ENCODE measurements at places on chromosomes 3 and 15.

DNA sequence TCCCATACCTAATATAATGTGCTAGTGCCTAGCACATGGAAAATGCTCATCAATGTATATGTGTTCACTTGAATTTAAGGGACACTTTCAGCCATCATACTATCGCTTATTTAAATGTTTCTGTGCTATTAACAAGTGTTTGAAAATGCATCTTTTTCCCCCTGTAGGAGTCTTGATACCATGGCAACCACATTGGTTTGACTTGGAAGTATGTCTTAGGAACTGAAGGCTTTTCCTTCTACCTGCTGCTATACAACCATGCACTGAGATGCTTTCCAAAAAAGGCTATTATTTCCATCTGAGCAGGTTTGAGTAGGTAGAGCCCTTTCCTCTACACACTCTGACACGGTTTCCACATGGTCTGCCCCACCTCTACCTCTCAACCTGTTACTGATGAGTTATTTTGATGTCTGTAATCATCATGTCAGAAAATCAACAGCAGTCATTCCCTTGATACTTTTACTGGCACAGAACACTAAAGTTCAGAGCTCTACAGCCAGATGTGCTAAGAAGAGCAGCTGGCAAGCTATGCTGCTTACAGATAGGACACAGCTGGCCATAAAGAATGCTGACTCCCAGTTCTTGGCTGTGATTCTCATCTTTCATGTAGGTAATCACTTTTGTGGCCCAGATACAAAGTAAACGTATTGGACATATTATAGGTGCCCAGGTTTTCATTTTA, 59.3 kb downstream of the RYR3 start:
- DNase-seq, result no peak

GRCh38 chr3:146277953-146278631, 27.2 kb upstream of the PLSCR4 start:
- no peak for DNase-seq

- DNase-seq, result peak; percentile 92
Observed at GRCh38 chr3:112074616-112075497, 11.3 kb upstream of the C3orf52 start.

- DNase-seq, result peak; percentile 57
Observed at GRCh38 chr3:53485675-53486403, 8.6 kb upstream of the CACNA1D start.

GRCh38 chr3:197750396-197750831, 731 bp downstream of the FYTTD1 start:
- peak; percentile 67 for DNase-seq

GRCh38 chr3:72912532-72912931, 24.7 kb downstream of the GXYLT2 start:
- DNase-seq, result no peak

DNA sequence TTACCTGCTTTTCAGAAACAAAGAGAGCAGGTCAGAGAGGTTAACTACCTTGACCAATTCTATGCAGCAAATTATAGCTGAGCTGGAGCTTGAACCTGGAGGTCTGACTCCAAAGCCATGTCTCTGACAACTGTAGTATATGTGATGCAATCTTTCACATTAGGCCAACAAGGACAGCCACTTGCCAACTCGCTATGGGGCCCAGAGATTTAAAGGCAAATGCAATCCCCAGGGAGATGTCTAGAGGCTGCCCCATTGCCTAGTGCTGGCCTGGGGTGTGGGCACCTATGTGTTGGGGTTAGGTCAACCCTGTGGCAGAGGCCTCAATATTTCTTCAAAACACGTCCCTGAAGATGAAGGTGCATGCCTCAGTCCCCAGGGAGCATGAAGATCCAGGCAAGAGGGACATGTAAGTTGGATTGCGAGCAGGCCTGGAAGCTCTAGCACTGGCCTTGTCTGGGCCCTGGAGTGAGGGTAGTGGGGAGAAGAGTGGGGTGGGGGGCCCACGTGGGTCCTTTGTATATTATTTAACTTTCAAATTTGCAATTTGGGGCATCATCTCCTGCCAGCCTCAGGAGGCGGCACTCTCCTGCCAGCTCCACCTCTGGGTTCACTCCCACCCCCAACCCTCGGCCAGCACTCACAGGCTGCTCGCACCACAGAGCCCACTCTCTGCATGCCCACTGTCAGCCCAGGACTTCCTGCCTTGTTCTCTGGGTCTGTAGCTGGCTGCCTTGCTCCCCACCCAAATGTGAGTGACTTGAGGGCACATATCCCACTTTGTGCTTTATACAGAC, 64.3 kb downstream of the SLC12A8 start:
- DNase-seq, result no peak

DNA sequence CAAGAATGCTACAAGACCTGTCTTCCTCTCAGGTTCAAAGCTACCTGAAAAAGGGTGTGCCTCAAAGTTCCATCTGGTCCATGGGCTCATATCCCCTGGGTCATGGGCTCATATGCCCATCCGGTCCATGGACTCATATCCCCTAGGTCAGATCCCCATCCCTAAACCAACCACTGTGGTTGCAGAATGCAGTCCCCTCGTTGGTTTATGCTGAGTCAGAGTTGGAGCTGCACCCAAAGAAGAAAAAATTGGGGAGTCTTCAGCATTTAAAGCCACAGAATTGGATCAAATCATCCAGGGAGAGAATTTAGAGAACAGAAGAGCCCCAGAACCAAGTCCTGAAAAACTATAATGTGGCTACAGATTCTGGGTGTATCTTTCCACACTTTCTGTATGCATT, 71.5 kb upstream of the IL12A start:
- DNase-seq, result no peak

DNA sequence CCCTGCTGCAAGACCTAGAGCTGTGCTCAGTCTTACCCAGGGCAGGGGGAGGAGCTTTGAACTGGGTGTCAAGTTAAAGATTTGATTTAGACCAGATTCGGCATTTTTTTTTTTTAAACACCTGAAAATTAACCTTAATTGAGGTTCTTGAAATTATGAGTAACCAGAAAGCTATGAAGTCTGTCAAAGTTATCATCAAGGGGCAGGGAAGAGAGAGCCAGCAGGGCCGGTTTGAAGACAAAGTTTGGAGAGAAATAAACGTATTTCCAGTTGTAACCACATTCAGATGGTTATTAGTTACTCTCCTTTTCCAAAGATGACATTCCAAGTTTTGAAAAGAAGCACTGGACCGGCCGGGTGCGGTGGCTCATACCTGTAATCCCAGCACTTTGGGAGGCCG, 12.0 kb downstream of the TMEM266 start:
- no peak for DNase-seq

GRCh38 chr3:49723296-49723627, 489 bp downstream of the GMPPB start:
- peak; percentile 79 for DNase-seq

GRCh38 chr15:84878504-84878903, 6.0 kb upstream of the SLC28A1 start:
- peak; percentile 66 for DNase-seq

- DNase-seq, result no peak
Observed at GRCh38 chr3:31668242-31668641, 135.5 kb downstream of the STT3B start.

GRCh38 chr15:69795601-69796000, 302.1 kb downstream of the TLE3 start:
- no peak for DNase-seq

GRCh38 chr3:25493246-25493645, 65.2 kb downstream of the RARB start:
- DNase-seq, result no peak

GRCh38 chr3:122858373-122858772, 63.5 kb downstream of the SLC49A4 start:
- DNase-seq, result peak; percentile 13

GRCh38 chr3:158672215-158673176, at the start of gene LXN:
Gene LXN (minus strand): TSS chr3:158672648. CDS start chr3:158672478, 170 bp downstream.
- DNase-seq, result peak; percentile 20

DNA sequence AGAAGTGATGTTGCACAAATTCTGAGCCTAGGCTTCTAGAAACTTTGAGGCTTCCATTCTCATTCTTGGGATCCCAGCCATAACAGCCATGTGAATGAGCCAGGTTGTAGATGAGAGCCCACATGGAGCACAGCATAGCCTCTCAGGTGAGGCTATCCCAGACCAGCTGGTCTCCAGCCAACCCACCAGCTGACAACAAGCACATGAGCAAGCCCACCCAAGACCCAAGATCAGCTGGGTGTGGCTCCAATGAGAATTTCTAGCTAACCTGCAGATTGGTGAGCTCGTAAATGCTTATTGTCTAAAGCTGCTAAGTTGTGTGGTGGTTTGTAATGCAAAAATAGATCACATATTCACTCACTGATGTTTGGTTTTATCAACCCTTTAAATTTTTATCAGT, 14.4 kb downstream of the KY start:
- DNase-seq, result no peak

- no peak for DNase-seq
Observed at GRCh38 chr15:92395098-92395635, 1.5 kb downstream of the ST8SIA2 start.

DNA sequence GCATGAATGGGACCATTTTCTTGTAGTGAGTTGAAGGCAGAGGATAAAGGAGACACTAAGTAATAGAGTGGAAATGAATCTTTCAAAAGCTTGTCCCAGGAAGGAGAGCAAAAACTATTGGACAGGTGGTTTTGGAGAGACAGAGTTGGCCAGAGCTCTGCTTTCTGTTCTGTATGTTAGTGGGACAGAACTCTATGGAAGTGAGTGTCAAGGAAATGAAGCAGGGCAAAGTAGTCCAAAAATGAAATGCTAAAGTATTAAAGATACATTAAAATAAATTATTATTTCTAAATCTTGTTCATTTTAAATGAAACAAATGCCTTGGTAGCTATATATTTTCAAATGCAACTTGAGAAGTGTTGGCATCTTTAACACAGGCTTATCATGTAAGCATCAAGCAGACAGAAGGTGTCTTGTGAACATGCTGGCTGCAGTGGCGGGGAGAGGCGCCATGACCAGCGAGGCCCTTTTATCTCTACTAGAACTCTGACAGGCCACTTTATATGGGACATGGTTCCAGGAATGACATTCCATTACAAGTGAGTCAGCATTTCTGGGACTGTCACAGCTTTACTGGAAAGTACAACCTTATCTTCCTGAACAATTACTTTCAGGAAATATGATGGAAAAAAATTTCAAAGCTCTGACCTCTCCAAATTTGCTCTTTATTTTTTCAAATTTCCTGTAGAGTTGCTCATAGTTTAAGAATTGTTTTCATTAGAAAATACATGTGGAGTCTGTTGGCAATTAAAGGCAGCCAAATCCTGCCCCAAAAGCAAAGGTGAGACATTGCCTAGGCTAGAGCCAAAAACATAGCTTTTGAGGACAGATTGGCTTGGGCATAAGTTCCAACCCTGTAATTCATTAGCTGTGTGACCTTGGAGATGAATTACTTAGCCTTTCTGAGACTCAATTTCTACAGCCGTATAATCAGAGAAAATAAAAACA, 106.5 kb downstream of the ECT2 start:
- DNase-seq, result peak; percentile 28

DNA sequence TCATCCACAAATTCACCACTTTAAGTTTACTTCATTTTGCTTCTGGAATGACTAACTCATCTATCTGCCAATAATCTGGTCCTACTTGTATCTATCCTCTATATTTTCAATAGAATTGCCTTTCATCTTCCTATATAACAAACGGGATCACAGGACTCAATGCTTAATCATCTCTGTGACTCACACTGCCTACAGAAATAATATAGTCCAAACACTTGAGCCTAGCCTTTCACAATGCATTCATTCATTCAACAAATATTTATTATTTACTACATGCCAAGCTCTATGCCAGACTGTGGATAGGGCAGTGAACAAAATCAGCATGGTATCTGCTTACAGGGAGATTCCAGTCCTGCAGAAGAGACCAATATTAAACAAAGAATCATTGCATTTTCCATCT, 16.6 kb upstream of the AGTR1 start:
- peak; percentile 91 for DNase-seq

GRCh38 chr15:41810651-41811431, 17.1 kb upstream of the JMJD7 start:
- no peak for DNase-seq

- DNase-seq, result no peak
Observed at GRCh38 chr3:20344400-20344959, 158.5 kb upstream of the SGO1 start.

GRCh38 chr3:113535898-113536297, 3.5 kb downstream of the SIDT1 start:
- peak; percentile 8 for DNase-seq

GRCh38 chr3:196688349-196688748, 23.7 kb downstream of the CEP19 start:
- DNase-seq, result no peak

DNA sequence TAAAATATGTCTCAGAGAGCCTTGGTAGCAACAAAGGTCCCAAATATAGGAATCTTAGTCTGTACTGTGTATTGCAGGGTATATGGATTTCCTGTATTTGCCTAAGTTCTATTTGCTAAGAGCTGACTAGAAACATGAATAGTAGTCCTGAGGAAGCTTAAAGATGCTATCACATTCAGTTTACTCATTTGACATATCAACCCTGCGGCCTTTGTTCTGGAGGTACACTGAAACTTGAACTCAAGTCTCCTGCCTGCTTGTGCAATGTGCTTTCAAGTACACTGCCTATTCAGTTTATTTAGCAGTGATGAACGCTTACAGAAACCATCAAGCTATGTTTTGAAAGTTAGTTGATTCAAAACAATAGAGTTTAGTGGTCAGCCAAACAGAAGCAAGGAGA, 21.1 kb downstream of the IL1RAP start:
- DNase-seq, result no peak

- DNase-seq, result peak; percentile 10
Observed at GRCh38 chr15:49423021-49423420, at the start of gene FGF7. Gene FGF7 (plus strand): TSS chr15:49423242. CDS start chr15:49424298, 1,056 bp downstream.

- DNase-seq, result no peak
Observed at GRCh38 chr3:50263478-50264382, 5.2 kb upstream of the SEMA3B start.

DNA sequence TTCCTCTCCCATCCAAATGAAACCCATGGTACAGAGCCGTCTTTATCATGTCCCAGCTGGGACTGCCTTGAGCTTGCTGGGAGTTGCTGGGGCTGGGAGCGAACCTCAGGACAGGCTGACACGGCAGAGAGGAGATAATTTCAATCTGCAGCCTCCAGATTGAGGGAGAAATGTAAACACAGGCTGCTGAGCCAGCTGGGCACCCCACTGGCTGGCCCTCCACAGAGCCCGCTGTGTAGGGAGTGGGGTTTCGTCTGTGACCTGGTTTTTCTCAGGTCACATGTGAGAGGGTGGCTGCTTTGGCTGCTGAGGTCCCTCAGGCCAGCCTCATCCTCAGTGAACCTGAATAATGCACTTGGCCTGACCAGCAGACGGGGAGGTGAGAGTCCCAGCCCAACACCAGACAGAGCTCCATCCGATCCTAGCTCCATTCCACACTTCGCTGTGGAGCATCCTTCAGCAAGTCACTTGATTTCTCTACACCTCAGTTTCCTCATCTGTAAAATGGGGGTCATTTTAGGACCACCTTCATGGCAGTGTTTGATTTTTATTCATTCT, 121.6 kb upstream of the MRPS22 start:
- DNase-seq, result no peak

- no peak for DNase-seq
Observed at GRCh38 chr15:64282701-64283100, 73.3 kb downstream of the CSNK1G1 start.

- DNase-seq, result no peak
Observed at GRCh38 chr3:98612996-98613517, 19.6 kb upstream of the CPOX start.

- no peak for DNase-seq
Observed at GRCh38 chr3:112973325-112974177, 1.4 kb downstream of the CD200R1 start.
